ENCODE measurements at places on chromosomes 6 and 20. TPM values are rescaled to one million over a fixed set of nuclear protein-coding genes. Genes with fewer than 3 reads are reported as not detected.

DNA sequence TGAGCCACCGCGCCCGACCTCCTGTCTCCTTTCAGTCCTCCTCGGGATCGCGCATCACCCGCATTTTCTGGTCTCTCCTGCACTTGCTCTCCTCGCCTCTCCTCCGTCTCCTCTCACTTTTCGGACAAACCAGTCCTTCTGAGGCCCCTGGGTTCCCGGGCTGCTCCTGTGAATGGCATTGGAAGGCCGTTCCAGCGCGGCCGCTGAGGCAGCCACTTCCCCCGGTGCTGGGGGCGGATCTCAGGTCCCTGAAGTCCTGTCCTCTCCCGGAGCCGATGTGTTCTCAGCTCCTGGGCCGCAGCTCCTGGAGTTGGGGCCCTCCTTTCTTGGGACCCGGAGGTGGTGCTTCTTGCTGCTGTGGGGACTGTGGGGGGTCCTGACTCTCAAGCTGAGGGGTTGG, 803 bp downstream of the MICB start:
- DNase-seq, result no peak

Gene PRSS16
- total RNA-seq, result 32.9 TPM

- DNase-seq, result no peak
These were observed 242.2 kb downstream of the FOXC1 start for GRCh38 chr6:1851681-1852456.

DNA sequence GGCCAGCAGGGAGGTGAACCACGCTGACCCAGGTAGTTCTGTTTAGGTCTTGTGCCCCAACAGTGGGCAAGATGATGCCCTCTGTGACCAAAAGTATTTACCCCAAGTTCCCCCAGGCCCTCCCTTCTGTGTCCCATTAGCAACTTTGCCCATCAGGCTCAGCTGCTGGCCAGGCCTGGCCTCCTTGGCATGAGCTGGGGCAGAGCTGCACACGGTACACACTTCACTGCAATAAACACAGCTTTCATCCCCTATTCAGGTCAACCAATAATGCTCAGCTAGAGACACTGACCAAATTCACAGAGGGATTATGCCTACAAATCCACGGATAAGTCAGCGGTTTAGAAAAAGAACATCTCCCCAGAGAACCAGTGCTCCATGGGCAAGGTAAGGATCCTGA, 103.7 kb downstream of the SLC23A2 start:
- DNase-seq, result no peak

- DNase-seq, result no peak
These were observed 20.1 kb upstream of the BCAS1 start for GRCh38 chr20:54090230-54091119.

Gene ABHD16B
- not detected for total RNA-seq

DNA sequence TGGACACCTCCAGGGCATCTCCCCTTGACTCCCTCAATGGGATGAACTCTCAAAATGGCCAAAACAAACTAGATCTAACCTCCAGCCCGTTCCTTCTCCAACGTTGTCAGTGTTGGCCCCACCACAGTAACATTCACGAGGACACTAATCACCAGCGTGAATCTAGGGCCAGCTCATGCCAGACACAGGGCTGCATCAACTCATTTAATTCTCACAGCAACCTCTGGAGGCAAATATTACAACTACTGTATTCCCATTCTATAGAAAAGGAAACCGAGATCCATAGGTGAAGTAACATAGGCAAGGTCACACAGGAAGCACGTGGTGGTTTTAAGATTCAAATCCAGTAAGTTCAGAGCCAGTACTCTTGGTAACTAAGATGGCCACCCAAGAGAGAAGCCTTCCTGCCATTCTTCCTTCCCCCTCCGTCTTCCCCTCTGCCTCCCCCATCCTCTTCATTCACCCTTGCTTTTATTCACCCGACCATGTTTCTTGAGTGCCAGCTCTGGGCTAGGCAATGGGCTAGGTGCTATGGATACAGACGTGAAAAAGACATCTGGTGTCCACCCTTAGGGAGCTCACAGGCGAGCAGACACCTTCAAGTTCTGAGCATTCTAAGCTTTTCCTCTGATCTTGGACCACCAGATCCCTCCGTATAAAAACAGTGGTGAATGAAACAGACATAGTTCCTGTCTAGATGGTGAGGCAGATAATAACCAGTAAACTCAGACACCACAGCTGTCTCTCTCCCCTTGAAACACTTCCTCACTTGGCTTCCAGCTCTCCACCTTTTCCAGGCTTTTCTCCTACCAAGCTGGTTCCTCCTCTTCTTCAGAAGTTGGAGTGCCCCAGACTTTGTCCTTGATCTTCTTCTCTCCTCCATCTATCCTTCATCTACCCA, 9.6 kb downstream of the CCM2L start:
- DNase-seq, result no peak

Gene F13A1
- 56.8 TPM for total RNA-seq

Gene DEF6
- 10.5 TPM for total RNA-seq

Gene TBX18
- total RNA-seq, result 0.49 TPM

DNA sequence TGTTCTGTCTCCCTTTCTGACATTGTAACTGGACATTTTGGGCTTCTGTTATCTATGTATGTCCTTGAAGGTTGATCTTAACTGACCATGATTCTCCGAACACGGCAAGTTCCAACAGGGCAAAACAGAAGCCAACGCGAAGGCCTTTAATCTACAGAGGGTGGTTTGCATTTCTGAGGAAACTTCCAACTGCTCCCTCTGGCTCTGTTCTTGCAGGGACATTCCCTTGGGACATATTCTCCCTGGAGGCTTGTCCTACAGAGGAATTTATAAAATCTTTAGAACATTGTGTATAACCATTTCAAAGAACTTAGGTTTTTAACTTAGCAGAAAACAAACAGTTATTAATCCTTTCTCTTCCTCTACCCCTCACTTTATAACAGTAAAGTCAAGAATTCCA, 189.0 kb upstream of the CDYL start:
- DNase-seq, result no peak

Gene PGC
- not detected for total RNA-seq

- peak; percentile 77 for DNase-seq
These were observed 544 bp downstream of the SMIM29 start for GRCh38 chr6:34248198-34248726.

Gene TPBG
- total RNA-seq, result 13.1 TPM

DNA sequence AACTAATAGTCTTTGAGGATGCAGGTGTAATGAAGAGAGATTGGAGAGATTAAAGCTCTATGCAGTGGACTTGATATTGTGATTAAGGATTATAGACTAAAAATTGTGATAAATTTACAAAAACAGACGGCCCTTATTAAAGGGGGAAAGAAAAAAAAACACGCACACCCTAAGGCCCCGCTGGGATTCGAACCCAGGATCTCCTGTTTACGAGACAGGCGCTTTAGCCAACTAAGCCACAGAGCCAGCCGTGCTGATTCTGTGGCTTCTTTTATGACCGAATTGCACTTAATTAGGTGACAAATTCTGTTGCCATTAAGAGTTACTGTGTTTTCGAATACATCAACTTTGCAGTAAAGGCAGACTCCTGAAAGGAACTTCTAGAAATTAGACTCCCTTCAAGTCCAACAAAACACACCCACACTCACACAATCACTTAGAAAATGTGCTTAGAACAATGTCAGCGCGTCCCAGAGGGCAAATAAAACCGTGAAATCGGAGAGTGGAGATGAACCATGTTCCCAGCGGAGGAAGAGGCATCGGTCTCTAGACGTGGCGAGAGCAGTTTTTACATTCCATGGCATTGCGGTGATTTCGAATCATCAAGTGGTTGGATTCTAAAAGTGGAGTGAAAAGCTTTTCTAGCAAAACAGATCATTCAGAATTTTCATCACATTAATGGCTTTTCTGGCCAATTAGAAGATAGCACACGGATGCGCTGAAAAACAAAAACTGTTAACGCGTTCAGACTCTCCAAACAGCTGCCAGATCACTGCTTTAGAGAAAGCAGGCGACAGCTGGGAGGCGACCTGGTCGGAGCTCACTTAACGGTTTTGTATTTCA, 122.6 kb downstream of the GPX5 start:
- DNase-seq, result no peak

DNA sequence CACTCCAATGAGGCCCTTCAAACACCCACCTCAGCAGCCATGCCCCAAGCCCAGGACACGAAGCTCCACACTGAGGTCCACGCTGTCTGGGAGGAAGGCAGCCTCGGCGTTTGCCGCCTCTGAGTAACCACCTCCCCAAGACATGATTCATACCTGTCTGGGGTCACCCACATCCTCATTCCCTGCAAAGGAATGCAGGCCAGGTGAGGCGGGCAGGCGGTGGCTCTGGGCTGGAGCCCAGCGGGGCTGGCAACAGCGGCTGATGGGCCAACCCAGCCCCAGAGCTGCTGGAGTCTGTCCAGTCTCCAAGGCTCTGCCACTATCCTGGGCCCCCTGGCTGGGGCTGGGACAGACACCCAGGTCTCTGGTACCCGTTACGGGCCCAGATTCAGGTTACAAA, 14.8 kb downstream of the PMEPA1 start:
- DNase-seq, result no peak

DNA sequence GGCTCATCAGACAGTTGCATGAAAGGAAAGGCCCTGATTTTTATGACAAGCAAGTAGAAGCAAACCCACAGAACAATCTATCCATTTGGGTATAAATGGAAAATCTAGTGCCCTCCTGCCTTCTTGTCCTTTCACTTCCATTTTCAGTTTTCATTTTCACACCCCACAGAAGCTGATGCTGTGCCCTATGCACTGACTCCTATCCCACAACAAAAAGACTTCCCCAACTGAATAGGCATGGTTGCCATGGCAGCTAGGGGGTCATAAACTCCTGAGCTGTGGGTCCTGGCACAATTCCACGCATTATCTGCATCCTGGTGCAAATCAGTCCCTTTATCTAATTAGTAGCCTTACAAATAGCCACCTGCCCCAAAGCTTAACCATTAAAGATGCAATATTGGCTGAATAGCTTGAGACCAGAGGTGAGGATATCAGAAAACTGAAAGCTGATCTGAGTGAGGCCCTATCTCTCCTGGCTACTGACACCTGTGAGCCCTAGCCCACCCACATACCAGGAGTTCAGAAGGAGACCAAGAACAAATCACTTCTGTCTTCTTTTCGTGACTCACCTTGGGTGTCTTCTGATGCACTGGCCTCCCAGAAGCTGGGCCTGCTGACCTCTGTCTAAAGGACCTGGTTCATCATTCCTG, 34.9 kb upstream of the HEY2 start:
- no peak for DNase-seq

GRCh38 chr6:118280210-118280609, 267.9 kb upstream of the PLN start:
- no peak for DNase-seq

DNA sequence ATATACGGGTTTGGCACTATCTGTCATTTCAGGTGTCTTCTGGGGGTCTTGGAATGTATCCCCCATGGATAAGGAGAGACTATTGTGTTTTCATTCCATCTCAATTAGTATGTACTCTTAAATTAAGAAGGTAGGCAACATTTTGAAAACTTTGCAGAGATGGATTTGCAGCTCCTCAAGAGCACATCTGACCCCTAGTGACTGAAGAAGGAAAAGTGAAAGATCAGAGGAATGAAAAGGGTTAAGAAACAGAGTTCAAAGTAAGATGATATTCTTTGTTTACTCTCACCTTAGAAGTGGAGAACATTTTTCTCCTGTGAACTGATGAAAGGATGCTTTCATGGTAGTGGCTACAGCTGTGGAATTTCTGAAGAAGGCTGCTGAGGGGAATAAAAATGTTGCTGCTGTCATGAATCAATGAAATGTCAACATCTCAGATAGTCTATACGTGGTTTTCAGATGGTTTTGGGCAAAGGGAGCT, 41.5 kb downstream of the SH3BGRL2 start:
- no peak for DNase-seq

Gene UNC5CL
- 2.2 TPM for total RNA-seq

Gene HCRTR2
- not detected for total RNA-seq

GRCh38 chr6:23180504-23181293, 611.3 kb downstream of the HDGFL1 start:
- peak; percentile 31 for DNase-seq

DNA sequence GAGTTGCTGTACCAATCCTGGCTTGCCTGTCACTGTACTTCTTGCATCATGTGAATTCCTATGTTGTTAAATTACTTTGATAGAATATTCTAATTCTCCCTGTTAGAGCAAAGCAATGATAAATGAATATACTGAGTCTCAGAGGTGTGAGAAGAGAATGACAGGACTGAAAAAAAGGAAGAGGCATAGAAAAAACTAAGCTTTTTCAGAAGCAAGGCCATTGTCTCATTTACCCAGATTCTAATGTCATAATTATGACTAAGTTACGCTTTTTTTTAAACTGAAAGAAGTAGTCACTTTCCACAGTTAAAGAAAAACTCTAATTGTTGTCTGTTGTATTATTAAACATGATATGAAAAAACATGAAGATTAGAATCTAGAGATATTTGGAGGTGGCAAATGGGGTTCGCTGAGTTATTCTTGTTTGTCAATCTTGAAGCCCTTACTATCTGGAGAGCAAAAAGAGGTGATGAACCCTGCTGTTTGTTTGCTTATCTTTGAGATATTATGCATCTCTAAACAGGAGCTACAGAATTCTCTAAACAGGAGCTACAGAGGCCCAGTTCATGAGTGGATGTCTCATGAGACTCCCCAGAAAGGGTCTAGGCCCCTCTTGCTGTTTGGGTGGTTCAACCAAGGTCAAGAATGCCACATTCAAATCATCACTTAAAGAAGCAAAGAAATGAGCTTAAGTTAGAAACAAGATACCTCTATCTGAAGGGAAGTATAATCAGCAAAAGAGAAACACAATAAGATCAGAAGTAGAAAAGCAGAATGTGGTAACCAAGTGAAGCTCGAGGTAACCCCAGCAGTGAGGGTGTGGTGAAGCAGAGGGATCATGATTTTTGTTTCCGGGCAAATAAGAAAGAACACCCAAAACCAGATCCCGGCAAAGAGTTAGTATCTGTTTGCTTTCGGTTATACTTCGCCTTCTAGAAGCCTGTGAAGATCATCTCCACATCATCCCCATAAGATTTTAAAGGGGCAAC, 33.3 kb upstream of the THEMIS start:
- no peak for DNase-seq

GRCh38 chr20:43533060-43533459, 25.6 kb downstream of the L3MBTL1 start:
- no peak for DNase-seq

- no peak for DNase-seq
These were observed 37.8 kb downstream of the SLC2A12 start for GRCh38 chr6:134014588-134015137.

- DNase-seq, result no peak
These were observed 49.0 kb upstream of the ASF1A start for GRCh38 chr6:118844915-118845314.

Gene TREML2
- total RNA-seq, result 0.17 TPM

Gene GPR6
- not detected for total RNA-seq

DNA sequence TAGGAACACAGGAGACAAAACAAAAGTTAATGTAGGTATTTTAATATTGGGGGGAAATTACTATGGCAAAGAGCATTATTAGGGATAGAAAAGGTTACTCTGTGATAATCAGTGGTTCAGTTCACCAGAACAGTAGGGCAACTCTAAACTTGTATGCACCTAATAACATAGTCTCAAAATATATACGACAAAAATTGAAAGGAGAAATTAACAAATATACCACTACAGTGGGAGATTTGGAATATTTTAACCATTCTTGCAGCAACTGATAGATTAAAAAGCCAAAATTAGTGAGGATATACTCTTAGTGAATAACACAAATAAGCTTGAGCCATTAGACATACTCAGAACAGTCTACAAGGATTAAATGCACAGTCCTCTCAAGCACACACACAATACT, 11.0 kb downstream of the ARMC12 start:
- no peak for DNase-seq

All from left colon (tissue), 2 donors.